CD8-positive, alpha-beta memory T cell (primary cell): ENCODE measurements at places on chromosomes 7 and 10.

DNA sequence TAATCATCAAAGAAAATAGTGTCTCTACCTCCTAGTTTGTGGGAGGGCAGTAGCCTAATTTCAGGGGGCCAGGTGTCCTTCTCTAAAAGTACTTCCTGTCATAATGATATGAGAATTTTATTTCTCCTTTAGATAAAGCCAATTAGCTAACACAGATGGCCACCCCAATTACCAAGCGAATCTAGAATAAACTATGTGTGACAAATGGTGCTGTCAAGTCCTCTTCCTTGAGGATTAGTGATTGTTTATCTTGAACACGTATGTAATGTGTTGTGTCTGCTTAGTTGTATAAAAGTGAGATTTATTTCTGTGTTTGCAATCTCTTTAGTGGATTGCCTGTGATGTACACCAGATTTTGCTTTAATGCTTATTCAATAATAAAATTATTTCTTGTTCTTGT lies 1120.0 kb downstream of the SORCS1 start:
- no peak for DNase-seq

- DNase-seq, result no peak
Measured at GRCh38 chr7:129371487-129371886, 62.7 kb upstream of the STRIP2 start.

- no peak for DNase-seq
Measured at GRCh38 chr10:126247446-126247975, 140.8 kb downstream of the ADAM12 start.

DNA sequence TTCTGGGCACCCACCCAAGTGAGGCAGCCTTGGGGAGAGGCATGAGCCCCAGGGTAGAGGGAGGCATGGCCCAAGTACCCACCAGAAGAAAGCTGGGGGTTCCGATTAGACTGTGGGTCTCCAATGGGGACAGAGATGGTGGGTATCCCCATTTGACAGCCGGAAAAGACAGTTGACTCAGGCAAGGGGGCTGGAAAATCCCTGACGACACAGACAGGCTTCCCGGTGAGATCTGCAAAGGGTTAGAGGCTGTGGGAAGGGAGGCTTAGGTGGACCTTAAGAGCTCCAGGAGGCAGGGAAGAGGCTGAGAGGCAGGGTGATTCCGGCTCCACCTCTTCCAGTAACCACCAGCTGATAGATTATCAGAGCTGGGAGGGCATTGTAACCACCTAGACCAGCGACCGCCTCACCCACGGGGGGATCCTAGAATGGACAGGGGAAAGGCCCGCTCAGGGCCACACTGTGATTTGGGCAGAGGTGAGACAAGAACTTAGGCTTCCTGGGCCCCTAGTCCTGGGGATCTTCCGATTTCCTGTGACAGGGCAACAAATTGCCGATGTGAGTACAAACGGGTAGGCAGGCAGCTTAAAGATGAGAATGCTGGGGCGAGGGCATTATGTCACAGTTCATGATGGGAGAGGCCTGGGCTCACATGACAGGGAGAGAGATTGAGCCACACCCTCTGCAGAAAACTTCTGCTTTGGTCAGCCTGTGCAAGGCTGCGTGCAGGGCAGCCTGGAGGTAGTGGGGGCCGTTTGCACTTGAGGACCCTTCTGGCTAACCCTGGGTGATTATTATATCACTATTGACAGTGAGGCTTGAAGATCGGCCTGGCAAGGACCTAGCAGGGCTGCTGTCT lies 5.4 kb downstream of the TBATA start:
- DNase-seq, result no peak

GRCh38 chr7:33964417-33965182 lies 59.3 kb downstream of the BMPER start:
- DNase-seq, result no peak

DNA sequence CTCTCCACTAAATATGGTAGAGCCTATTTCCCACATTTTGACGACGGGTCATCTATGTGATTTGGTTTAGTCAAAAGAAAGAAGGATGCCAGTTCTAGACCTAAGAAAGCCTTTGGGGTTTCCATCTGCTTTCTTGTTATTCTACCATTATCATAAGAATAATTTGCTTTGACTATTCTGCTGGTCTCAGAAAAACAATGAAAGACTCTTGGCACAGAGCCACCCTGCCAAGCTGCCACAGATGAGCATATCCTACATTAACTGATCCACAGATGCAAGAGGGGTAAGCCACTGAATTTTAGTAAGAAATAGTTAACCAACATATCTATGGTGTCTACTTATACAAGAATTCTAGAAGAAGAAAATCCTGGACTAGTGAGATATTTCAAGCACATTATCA lies 158.6 kb upstream of the MAGI2 start:
- DNase-seq, result no peak

DNA sequence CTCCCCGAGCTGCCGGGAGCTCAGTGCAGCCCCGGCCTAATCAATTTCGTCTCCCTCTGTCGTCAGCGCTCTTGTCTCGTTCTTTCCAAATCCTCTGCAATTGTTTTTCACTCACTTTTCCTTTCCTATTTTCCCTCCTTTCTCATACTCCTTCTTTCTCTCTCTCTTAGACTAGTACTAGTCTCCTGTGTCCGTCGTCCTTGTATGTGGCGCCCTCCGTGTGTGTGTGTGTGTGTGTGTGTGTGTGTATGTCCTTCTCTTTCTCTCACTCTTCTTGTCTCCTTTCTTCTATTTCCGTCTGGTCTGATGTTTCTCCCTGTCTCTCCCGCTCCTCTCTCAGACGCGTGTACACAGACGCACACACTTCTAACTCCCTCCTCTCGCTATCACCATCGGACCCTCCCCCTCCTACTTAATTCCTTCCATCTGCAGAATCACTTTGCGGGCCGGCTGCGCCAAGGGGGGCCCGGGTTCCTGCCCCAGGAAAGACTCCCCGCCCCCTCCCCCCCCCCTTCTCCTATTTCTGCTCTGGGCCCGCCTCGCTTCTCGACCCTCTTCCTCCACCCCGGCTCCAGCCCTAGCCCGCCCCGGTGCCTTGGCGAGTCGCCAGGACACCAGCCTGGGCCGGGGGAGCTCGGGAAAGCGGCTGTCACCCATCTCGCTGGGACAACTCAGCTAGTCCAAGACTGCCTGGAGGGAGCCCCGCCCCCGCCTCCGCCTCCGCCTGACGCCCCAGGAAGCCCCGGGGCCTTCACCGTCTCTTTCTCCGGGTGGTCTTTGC lies 743 bp upstream of the ZCCHC24 start:
- peak; percentile 12 for DNase-seq

DNA sequence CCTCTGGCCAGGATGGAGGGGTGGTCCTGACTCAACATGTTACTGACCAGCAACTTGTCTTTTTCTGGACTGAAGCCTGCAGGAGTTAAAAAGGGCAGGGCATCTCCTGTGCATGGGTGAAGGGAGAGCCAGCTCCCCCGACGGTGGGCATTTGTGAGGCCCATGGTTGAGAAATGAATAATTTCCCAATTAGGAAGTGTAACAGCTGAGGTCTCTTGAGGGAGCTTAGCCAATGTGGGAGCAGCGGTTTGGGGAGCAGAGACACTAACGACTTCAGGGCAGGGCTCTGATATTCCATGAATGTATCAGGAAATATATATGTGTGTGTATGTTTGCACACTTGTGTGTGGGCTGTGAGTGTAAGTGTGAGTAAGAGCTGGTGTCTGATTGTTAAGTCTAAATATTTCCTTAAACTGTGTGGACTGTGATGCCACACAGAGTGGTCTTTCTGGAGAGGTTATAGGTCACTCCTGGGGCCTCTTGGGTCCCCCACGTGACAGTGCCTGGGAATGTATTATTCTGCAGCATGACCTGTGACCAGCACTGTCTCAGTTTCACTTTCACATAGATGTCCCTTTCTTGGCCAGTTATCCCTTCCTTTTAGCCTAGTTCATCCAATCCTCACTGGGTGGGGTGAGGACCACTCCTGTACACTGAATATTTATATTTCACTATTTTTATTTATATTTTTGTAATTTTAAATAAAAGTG lies 6.0 kb downstream of the PLAU start:
- DNase-seq, result no peak

GRCh38 chr7:105808209-105808608 lies 68.2 kb downstream of the ATXN7L1 start:
- no peak for DNase-seq

GRCh38 chr10:96082748-96083147 lies 39.4 kb downstream of the CCNJ start:
- no peak for DNase-seq

DNA sequence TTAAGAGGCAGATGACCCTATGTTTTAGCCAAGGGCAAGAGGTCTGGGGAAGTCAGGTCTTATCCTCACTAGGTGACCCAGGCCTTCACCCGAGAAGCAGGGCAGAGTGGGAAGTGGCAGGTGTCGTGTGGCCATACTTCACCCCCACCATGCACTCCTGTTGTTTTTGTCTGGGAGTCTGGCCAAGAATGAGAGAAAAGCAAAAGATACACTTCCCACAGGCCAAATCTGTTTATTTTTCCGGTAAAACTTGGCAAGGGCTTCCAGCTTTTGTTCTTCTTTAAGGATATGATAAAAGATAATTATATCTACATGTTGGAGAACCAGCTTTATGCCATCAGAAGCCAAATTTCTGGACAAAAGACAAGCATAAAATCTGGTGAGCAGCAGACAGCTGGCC lies 137.4 kb upstream of the CDC14C start:
- no peak for DNase-seq

DNA sequence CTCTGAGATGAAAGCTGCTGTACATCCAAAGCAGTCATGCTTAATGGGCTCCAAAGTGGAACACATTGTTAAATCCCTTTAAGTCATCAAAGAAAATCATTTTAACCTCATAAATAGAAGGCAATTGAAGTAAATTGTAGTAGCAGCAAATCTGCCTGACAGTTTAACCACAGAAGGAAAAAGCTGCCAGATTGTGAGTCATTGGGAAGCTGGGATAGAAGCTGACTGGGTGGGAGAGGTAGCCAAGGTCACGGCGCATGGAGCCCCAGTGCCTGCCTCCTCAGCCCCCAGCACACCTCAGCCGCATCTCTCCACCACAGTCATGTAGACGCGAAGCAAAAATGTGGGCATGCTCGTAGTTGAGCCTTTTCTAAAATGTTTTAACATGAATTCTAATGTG lies 44.0 kb downstream of the TARP start:
- no peak for DNase-seq

DNA sequence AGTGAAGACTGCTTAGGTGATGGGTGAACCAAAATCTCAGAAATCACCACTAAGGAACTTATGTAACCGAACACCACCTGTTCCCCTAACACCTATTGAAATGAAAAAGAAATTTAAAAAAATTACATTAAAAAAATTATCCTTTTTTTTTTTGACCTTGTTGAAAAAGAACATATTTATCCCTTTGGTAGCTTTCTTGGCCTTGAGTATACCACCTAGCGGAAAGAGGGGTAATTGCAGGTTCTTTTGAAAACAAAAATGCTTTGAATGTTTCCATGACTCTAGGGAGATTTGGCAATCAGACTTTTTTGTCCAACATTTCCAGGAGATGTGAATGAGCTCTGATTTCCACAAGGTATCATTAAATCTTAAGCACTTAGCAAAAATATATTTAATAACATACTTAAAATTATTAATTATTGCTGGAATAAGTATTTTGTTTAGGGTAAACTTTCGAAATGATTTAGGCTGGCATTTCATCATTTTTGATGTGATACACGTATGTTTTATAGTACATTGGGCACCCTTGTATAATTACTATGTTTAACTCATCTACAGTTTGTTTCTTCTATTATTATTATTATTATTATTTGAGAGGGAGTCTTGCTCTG lies 47.0 kb upstream of the ELMO1 start:
- DNase-seq, result no peak

- DNase-seq, result no peak
Measured at GRCh38 chr10:58052772-58053171, 214.9 kb downstream of the IPMK start.

DNA sequence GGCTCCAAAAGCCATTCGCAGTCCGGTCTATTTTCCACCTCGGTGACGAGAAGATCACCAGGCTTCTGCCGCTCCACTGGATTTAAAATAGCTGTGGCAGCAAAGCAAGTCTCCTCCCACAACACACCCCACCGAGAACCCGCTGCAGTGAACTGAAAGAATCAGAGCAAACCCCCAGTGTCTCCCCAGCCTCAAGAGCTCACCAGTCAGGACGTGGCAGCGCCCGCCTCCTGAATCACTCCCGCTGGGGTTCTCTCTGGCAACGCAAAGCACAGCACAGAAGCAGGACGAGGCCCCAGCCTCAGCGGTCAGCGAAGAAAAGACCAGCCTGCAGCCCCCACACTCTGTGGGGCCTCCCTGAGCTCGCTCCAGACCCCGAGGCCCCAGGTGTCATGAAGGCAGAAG lies 126.1 kb upstream of the PPP2R2D start:
- no peak for DNase-seq

- DNase-seq, result no peak
Measured at GRCh38 chr10:69757206-69757552, 44.5 kb upstream of the COL13A1 start.

DNA sequence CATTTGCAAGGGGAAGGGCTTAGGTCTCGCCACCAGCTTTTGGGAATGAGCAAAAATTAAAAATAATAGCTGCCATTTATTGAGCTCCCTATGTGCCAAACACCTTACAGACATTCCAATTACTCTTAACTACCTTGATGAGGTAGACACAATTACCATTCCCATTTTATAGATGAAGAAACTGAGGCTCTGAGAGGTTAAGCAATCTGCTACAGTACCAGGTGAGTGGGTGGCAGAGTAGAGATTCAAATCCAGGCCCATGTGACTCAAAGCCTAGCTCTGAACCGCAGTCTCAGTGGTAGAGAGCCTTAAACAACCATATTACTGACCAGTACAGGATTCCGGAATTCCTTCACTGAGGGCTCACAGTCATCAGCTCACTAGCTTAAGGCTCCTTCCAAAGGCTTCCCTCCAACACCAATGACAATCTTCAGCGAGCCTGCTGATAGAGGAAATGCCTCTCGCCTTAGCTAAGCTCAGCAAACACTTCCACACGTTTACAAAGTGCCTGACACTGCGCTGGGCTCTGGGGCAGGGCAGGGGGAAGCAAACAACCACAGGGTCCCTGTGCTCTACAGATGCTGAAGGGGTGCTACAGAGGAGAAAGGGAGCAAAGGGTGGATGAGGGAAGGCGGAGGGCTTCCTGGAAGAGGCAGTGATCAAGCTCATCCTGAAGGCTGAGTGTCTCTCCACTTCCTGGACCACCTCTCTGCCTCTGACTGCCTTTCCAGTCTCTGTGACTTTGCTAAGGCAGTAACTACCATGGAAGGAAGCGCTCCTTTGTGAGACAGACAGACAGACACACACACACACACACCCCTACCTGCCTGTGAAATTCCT lies 7.4 kb downstream of the LRRC20 start:
- no peak for DNase-seq

- DNase-seq, result no peak
Measured at GRCh38 chr7:158097106-158097452, 490.5 kb downstream of the PTPRN2 start.

GRCh38 chr10:86752311-86752710 lies 4.1 kb upstream of the BMPR1A start:
- no peak for DNase-seq

GRCh38 chr10:127964621-127965020 lies 57.7 kb downstream of the PTPRE start:
- DNase-seq, result no peak
